ENCODE measurements at places on chromosomes 7 and 10.

- DNase-seq, result no peak
These were observed 31.2 kb downstream of the STMP1 start for GRCh38 chr7:135693558-135693957.

GRCh38 chr10:117160567-117160966, 22.5 kb upstream of the VAX1 start:
- DNase-seq, result no peak

GRCh38 chr7:129188892-129189660, 643 bp downstream of the SMO start:
- DNase-seq, result no peak

GRCh38 chr10:93006435-93007039, 54.1 kb upstream of the CYP26C1 start:
- no peak for DNase-seq

DNA sequence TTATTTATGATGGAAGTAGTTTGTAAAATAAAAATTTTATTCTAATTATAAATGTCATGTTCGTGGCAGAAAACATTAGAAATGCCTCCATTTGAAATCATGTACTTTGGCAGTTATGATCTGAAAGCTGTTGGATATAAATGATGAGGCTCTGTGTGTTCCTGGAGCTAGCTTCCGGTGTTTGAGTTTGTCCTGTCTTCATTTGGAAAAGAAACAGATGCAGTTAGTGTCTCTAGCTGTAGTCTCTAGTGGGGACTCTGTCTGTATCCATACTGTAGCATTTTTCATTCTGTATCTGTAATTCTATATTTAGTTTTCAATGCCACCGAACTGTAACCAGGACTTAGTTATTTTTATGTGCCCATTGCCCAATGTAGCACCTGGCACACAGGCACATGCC, 197.0 kb upstream of the FZD1 start:
- no peak for DNase-seq

GRCh38 chr7:20107582-20107981, 109.6 kb downstream of the MACC1 start:
- no peak for DNase-seq

GRCh38 chr7:770741-771166, 43.7 kb upstream of the PRKAR1B start:
- DNase-seq, result no peak

- no peak for DNase-seq
These were observed 212.1 kb upstream of the KLF14 start for GRCh38 chr7:130946114-130946513.

GRCh38 chr10:93081318-93081717, 7.6 kb downstream of the CYP26A1 start:
- DNase-seq, result peak; percentile 34

- no peak for DNase-seq
These were observed 4.0 kb upstream of the CFAP58 start for GRCh38 chr10:104349623-104350126.

GRCh38 chr7:69515495-69516212, 82.6 kb upstream of the AUTS2 start:
- no peak for DNase-seq

Measured in stimulated activated effector memory CD8-positive, alpha-beta T cell treated with anti-CD3 and anti-CD28 coated beads, Interleukin-12 subunit alpha, Interleukin-12 subunit beta, amount 100 ng/mL, for 72 hours (primary cell).